ENCODE measurements at places on chromosomes 2 and 18. TPM values are rescaled to one million over a fixed set of nuclear protein-coding genes. Genes with fewer than 3 reads are reported as not detected.
A peak's percentile ranks its signal among the peaks of the same experiment; 100 is the strongest.

Gene CROCC2
- 0.32 TPM for total RNA-seq

Gene ZNF142
- 34.1 TPM for total RNA-seq

Gene GPAT2
- not detected for total RNA-seq

Gene NTSR2
- not detected for total RNA-seq

Gene OST4
- total RNA-seq: 257 TPM

Gene RELCH
- 33.6 TPM for total RNA-seq

DNA sequence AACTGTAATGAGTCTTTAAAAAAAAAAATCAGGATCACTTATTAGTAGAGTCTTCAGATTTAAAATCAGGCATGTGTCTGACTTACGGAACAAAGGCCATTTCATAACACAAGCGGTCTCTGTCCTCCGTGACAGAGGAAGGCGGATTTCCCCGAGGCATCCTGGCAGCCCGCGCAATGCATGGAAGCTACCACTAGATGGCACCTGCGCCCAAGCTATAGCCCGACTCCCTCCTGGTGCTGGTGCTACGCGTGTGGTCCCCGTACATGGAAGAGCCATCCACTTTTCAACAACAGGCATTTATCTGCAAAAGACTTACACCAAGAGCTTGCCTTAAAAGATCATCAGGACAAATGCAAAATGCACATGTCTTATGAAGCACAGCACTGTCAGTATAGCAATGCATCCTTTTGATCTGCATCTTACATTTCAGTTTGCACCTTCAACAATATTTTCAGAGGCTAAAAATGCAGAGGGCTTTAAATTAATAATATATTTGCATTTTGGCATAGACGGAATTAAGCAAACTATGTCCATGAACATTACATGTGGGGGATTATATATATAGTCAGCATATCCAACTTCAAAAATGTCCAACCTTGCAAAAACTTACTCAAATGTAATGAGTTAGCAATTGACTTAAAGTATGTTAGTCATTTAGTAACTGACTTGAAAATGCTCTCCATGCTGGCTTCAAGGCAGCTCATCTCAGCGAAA lies 96.0 kb downstream of the ZNF516 start:
- H3K4me3 ChIP-seq: no peak overlapping the region
- peaks cover 13% of the 10 kb centered on the region for H3K4me1 ChIP-seq
- H3K27ac ChIP-seq: no peak overlapping the region
- H3K36me3 ChIP-seq: peaks cover 8% of the 10 kb centered on the region

DNA sequence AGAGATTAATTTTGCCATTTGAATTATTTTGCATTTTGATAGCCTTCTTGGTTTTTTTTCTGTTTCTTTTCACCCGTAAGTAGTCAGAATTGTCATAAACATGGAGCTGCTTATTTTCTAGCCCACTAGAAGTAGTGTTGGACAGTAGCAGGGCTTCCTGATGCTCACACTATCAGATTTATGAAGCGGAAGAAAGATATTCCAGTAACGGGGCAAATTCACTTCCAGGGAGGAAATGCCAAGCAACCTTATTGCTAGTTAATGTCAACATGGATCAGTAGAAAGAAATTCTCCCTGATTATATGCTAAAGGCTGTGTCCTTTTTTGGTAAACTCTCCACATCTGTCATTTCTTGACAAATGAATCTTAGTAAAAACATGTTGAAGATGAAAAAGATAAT lies 19.2 kb upstream of the ADAM23 start:
- no peak for DNase-seq
- peaks cover 3% of the 10 kb centered on the region for H3K27me3 ChIP-seq
- no peak overlapping the region for H3K4me3 ChIP-seq

DNA sequence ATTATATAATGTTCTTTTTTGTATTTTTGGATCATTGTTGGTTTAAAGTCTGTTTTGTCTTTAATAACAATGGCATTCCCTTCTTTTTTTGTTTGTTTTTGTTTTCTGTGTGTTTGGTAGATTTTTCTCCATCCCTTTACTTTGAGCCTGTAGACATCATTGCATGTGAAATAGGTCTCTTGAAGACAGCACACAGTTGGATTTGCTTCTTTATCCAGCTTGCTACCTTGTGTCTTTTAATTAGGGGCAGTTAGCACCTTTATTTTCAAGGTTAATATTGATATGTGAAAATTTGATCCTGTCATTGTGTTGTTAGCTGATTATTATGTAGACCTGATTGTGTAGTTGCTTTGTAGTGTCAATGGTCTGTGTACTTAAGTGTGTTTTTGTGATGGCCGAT lies 235.7 kb downstream of the KCNJ3 start:
- H3K4me1 ChIP-seq: no peaks in the 10 kb centered on the region
- H3K27me3 ChIP-seq: no peaks in the 10 kb centered on the region
- no peak for DNase-seq
- H3K27ac ChIP-seq: no peak overlapping the region

GRCh38 chr2:95024960-95025405 lies 525 bp upstream of the MAL start:
- H3K27me3 ChIP-seq: peaks cover 90% of the 10 kb centered on the region
- H3K36me3 ChIP-seq: no peaks in the 10 kb centered on the region
- peak overlapping the region; percentile 26 for H3K4me3 ChIP-seq

- H3K36me3 ChIP-seq: peaks cover 6% of the 10 kb centered on the region
- no peaks in the 10 kb centered on the region for H3K27me3 ChIP-seq
- DNase-seq: no peak
- H3K27ac ChIP-seq: no peak overlapping the region
These were observed 16.1 kb downstream of the NFATC1 start for GRCh38 chr18:79411614-79412526.

DNA sequence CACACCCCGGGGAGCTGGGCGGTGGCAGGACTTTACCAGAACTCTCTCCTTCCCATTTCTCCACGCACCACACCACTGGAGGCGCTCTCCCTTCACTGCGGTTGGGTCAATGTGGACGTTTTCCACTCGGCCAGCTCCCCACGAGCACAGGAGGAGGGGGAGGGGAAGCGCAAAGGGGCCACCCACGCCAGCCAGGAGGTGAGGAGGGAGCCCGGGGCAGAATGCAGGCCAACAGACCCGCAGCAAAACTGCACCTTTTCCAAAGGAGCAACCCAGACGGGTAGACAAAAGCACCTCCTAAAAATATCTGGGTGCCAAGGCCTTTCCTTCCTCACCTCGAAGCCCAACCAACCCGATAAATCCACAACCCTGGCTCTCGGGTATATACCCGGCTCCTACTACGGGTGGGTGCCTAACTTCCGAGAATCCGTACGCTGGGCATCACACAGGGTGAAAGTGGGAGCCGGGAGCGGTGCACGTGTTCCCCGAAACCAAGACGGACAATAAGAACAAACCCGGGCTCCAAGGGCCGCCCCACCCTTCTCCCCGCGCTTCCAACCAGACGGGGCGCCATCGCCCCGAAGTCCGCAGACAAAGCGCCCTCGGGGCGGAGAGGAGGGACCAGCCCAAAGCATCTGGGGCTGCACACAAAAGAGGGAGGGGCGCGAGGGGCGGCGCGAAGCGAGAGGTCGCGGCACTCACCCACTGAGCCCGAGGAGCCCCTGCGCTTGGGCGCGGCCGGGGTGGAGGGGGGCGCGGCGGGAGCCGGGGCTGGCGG lies 1.0 kb downstream of the RTN4 start:
- peaks cover 45% of the 10 kb centered on the region for H3K4me1 ChIP-seq
- no peaks in the 10 kb centered on the region for H3K27me3 ChIP-seq
- peak; percentile 78 for DNase-seq
- H3K27ac ChIP-seq: peak overlapping the region; percentile 99
- H3K36me3 ChIP-seq: no peaks in the 10 kb centered on the region

GRCh38 chr2:127133793-127134192 lies 26.8 kb upstream of the BIN1 start:
- H3K36me3 ChIP-seq: no peaks in the 10 kb centered on the region
- H3K27me3 ChIP-seq: no peaks in the 10 kb centered on the region
- no peak overlapping the region for H3K27ac ChIP-seq
- DNase-seq: no peak
- H3K4me1 ChIP-seq: peaks cover 6% of the 10 kb centered on the region

- H3K27me3 ChIP-seq: no peaks in the 10 kb centered on the region
- no peaks in the 10 kb centered on the region for H3K36me3 ChIP-seq
- H3K4me1 ChIP-seq: no peaks in the 10 kb centered on the region
- H3K27ac ChIP-seq: no peak overlapping the region
- DNase-seq: no peak
These were observed 1038.7 kb upstream of the NRXN1 start for GRCh38 chr2:52070665-52071064.

GRCh38 chr2:68214381-68214780 lies 38.0 kb downstream of the PPP3R1 start:
- H3K36me3 ChIP-seq: peaks cover 26% of the 10 kb centered on the region
- no peaks in the 10 kb centered on the region for H3K27me3 ChIP-seq
- H3K4me3 ChIP-seq: no peak overlapping the region
- H3K27ac ChIP-seq: peak overlapping the region; percentile 10

DNA sequence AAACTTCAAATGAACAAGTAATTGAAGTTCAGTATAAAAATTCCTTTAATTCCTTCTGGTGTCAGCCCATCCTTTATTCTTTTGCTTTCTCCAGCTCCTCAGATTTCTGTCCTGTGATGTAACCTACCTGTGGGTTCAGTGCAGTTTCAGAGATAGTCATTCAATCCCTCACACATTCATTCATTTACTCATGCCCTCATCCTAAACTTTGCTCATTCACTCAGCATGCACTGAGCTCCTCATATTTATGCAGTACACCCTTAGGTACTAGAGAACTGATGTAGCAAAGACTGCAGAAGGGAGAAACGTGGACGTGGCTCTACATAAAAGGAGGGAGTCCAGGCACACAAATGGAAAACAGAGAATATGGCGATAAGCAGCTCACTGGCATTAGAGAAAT lies 45.3 kb upstream of the STAT1 start:
- H3K4me3 ChIP-seq: no peak overlapping the region
- H3K27me3 ChIP-seq: no peaks in the 10 kb centered on the region
- H3K36me3 ChIP-seq: no peaks in the 10 kb centered on the region
- H3K27ac ChIP-seq: no peak overlapping the region
- DNase-seq: no peak

DNA sequence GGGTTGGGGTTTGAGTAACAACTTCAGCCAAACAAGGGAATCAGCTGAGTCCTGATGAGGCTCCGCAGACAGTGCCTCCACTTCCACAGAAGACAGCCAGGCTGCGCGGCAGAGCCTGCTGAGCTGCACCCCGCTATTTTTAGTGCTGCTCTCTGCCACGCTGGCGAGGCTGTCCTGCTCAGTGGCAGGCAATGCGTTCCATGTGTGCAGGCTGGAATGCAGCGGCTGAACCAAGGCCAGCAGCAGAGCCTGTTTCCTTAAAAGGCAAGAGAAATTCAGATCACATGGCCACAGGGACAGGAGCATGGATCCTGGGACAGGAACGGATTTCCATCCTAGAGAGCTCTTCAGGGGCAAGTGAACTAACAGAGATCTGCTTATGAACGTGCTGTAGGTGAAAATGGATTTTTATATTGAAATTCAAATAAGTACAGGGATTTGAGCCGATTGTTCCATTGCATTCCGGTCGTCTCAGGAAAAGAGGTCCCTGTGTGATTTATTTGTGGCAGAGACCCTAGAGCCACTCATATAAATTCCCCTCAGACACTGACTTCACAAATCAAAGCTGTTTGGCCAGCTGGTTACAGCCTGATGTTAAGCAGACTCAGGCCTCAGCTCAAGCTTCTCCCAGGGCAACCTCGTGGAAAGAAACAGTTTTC lies 98.7 kb downstream of the COL6A3 start:
- peak overlapping the region; percentile 97 for H3K27ac ChIP-seq
- H3K36me3 ChIP-seq: no peaks in the 10 kb centered on the region
- DNase-seq: peak; percentile 79
- H3K4me1 ChIP-seq: peaks cover 52% of the 10 kb centered on the region

DNA sequence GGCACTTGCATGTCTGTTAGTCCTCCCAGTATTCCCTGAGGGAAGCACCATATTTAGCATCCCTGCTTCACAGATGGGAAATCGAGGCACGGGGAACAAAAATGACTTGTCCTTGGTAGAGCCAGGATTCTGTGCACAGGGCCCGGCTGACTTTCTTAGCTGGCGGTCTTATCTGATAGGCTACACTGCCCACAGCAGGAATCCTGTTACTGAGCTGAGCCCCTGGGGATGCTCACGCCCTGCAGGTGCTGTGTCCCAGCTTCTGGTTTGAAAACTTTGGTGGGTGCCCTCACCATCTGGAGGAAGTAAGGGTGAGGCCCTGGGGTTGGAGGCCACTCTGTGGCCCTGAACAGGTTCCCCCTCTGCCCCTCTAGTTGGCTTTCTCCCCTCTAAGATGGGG lies 68.4 kb upstream of the MCFD2 start:
- H3K36me3 ChIP-seq: peaks cover 6% of the 10 kb centered on the region
- H3K4me3 ChIP-seq: no peak overlapping the region
- H3K4me1 ChIP-seq: peaks cover 4% of the 10 kb centered on the region

DNA sequence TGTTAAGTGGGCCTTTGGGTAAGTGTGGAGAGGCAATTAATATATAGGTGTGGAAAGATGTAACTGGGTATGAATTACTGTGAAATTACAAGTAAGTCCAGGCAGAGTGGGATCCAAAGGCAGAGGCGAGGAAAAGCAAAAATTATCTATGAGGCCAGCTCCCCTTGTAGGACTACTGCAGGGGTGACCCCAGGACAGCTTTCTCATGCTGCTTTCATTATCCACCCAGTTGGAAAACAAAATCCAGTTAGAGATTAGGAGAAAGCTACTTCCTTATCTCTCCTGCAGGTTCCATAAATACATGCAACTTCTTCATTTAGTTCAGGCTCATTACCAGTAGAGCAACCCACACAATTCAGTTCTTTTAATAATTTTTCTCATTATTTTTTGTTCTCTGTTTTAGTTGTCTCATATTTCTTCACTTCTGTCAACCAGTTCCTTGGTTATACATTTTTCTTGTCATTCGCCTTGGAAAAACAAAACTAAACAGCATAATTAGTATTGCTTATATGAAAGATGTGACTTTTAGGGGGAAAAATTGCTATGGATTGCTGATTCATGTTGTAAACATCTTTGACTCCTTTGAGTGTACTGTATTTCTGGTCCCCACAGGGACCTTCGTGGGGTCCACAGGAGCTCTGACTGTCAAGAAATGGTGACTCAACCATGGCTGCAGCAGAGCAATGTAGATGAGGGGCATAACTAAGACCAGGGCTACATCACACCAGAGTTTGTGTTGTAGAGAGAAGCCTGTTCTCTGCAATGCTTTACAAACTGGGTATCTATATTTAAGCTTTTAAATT lies 110.4 kb upstream of the PARD3B start:
- peaks cover 9% of the 10 kb centered on the region for H3K36me3 ChIP-seq
- no peak overlapping the region for H3K27ac ChIP-seq
- H3K27me3 ChIP-seq: no peaks in the 10 kb centered on the region
- DNase-seq: no peak
- H3K4me3 ChIP-seq: no peak overlapping the region

GRCh38 chr18:79069717-79070151 lies 540 bp downstream of the ATP9B start:
- no peak for DNase-seq
- peak overlapping the region; percentile 86 for H3K27ac ChIP-seq
- peak overlapping the region; percentile 81 for H3K4me3 ChIP-seq
- peaks cover 25% of the 10 kb centered on the region for H3K36me3 ChIP-seq
- peaks cover 11% of the 10 kb centered on the region for H3K27me3 ChIP-seq

DNA sequence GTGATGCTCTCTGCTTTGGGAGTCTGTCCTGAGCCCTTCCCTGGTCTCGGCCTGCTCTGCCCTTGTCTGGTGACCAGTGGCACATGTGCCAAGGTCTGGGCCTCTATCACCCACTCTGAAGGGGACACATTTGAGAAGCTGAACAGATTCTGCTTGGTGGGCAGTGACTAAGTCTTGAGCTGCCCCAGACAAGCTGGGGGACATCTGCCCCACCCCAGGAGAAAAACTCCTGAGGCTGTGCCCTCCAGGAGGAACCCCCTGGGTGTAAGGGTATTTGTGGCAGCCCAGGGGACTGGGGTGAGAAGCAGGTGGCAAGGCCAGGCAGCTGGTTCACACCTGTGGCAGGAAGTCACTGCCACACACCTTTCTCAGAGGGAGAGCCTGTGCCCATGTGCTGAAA lies 342.1 kb downstream of the DYSF start:
- H3K27me3 ChIP-seq: no peaks in the 10 kb centered on the region
- H3K36me3 ChIP-seq: no peaks in the 10 kb centered on the region
- H3K4me1 ChIP-seq: peaks cover 37% of the 10 kb centered on the region
- no peak for DNase-seq
- no peak overlapping the region for H3K27ac ChIP-seq

Measured in mesothelial cell of epicardium (in vitro differentiated cells).